IMR-90 (cell line): ENCODE measurements at places on chromosomes 4 and X. TPM values are rescaled to one million over a fixed set of nuclear protein-coding genes. Genes with fewer than 3 reads are reported as not detected.

Gene FAM9B
- not detected in 2 replicates for total RNA-seq

GRCh38 chrX:110853610-110854009 is 58.0 kb upstream of the CHRDL1 start:
- no peak for DNase-seq

DNA sequence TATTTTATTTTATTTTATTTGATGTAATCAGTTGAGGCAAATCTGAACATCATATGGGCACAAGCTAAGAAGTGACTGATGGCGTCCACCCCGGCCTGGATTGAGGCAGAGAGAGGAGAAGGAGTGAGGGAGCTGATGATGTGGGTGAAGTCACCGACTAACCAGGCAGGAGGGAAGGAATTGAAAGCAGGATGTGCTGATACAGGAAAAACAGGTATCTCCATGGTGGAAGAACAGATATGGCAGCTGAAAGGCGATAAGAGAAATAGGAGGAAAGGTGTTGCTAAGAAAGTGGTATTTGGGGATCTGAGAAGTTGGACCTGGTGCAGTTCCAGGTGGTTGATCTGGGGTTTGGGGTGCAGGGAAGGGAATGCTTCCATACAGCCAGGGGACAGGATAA is 37.6 kb upstream of the GYPB start:
- no peak for DNase-seq

DNA sequence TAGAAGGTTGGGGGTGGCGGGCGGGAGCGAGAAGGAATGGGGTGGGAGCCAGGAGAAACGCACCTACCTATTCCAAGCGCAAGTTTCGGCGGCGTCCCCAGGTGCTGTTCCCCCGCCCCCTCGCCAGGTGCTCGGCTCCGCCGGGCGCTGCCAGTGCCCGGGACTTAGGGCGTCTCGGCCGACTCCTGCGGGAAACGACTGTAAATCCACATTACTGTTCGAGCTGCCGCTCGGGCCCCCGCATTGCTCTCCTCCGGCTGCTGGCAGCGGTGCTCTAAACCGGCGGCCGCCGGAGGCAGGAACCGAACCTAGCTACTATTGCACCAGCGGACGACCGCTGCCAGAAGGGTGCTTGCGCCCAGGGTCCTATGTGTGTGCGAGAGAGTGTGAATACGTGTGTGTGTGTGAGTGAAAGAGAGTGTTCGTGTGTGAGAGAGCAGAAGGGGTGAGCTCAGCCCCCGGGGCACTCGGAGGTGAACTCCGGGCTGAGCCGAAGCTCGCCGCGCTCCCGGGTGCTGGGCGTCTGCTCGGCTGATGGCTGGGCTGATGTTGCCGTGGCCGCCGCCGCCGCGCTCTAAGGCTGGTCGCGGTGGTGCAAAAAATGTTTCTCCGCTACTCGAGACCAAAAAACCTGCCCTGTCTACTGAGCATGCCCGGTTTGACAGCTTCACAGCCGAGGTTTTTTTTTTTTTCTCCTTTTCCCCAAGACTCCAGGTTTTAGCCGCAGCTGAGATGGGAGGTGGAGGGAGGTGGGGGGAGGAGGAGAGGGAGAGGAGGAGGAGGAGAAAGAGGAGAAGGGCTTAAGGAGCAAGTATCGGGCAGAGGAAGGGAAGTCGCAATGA is 115.7 kb upstream of the TEX13C start:
- no peak for DNase-seq
